Astrocyte (in vitro differentiated cells and primary cell): ENCODE measurements at places on chromosomes 1 and 21. TPM values are rescaled to one million over a fixed set of nuclear protein-coding genes. Genes with fewer than 3 reads are reported as not detected.

- peaks cover 16% of the 10 kb centered on the region for H3K4me1 ChIP-seq
- H3K36me3 ChIP-seq: no peaks in the 10 kb centered on the region
- no peak overlapping the region for H3K27ac ChIP-seq
Observed at GRCh38 chr1:44950434-44950833, 36.0 kb downstream of the EIF2B3 start.

- H3K4me1 ChIP-seq: no peaks in the 10 kb centered on the region
- peak; percentile 47 for DNase-seq
- no peak overlapping the region for H3K27ac ChIP-seq
- H3K27me3 ChIP-seq: no peaks in the 10 kb centered on the region
- H3K36me3 ChIP-seq: no peaks in the 10 kb centered on the region
- no peak overlapping the region for H3K4me3 ChIP-seq
Observed at GRCh38 chr1:198024782-198025181, 107.6 kb downstream of the LHX9 start.

GRCh38 chr1:44617703-44618029 is 56.6 kb downstream of the TMEM53 start:
- H3K27me3 ChIP-seq: no peaks in the 10 kb centered on the region
- H3K36me3 ChIP-seq: no peaks in the 10 kb centered on the region
- no peak overlapping the region for H3K4me3 ChIP-seq
- no peak overlapping the region for H3K27ac ChIP-seq

DNA sequence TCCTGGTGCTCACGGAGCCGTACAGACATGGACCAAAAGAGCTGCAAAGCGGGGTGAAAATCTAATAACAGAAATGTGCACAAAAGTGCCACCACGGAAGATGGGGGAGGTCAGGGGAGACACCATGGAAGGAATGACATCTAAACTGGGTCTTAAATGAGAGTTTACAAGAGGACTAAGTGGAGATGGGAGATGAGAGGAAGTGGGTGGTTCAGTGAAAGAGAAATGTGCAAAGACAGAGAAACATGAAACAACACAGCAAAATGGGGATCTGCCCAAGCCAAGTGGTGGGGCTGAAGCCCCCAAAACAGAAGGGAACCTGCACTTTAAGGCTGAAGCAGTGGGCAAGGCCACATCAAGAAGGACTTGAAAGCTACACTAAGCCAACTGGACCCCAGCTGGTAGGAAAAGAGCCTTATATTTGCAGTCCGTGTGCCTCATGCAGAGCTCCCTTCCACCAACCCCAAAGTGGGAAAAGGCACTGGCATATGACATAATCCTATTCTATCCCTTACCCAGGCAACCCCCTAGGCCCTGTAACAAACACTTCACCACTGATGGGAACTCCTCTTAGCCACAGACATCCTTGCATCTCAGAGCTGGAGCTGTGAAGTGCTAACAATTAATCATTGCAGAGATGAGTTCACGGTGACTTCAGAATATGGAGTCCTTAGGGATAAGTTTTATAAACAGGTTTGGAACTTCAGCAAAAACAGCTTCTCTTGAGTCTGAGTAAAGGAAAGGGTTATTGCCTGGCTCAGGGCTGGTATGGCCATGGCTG is 198.6 kb upstream of the EDN2 start:
- H3K27me3 ChIP-seq: no peaks in the 10 kb centered on the region
- no peaks in the 10 kb centered on the region for H3K36me3 ChIP-seq
- H3K27ac ChIP-seq: no peak overlapping the region

- H3K4me1 ChIP-seq: peaks cover 31% of the 10 kb centered on the region
- H3K36me3 ChIP-seq: no peaks in the 10 kb centered on the region
- H3K27me3 ChIP-seq: no peaks in the 10 kb centered on the region
- peak; percentile 86 for DNase-seq
- no peak overlapping the region for H3K4me3 ChIP-seq
Observed at GRCh38 chr21:27570306-27570868, 603.5 kb upstream of the ADAMTS5 start.

Gene UMODL1
- total RNA-seq: 0.10 TPM in 1 of 2 replicates, not detected in the other

- no peaks in the 10 kb centered on the region for H3K4me1 ChIP-seq
- no peak overlapping the region for H3K4me3 ChIP-seq
- peaks cover 14% of the 10 kb centered on the region for H3K27me3 ChIP-seq
- no peak for DNase-seq
Observed at GRCh38 chr1:231172411-231172810, 10.6 kb downstream of the TRIM67 start.

Gene SH2D5
- 4.0 and 5.9 TPM in 2 replicates for total RNA-seq

Gene SPTA1
- 0.02 and 0.09 TPM in 2 replicates for total RNA-seq

- no peaks in the 10 kb centered on the region for H3K36me3 ChIP-seq
- H3K4me1 ChIP-seq: peaks cover 11% of the 10 kb centered on the region
- no peak overlapping the region for H3K27ac ChIP-seq
- DNase-seq: no peak
- no peak overlapping the region for H3K4me3 ChIP-seq
- no peaks in the 10 kb centered on the region for H3K27me3 ChIP-seq
Observed at GRCh38 chr1:22498463-22498862, 46.8 kb downstream of the ZBTB40 start.

- H3K4me1 ChIP-seq: peaks cover 24% of the 10 kb centered on the region
- H3K27me3 ChIP-seq: no peaks in the 10 kb centered on the region
- H3K27ac ChIP-seq: no peak overlapping the region
- H3K4me3 ChIP-seq: no peak overlapping the region
Observed at GRCh38 chr1:84353695-84354094, 44.6 kb upstream of the DNASE2B start.

DNA sequence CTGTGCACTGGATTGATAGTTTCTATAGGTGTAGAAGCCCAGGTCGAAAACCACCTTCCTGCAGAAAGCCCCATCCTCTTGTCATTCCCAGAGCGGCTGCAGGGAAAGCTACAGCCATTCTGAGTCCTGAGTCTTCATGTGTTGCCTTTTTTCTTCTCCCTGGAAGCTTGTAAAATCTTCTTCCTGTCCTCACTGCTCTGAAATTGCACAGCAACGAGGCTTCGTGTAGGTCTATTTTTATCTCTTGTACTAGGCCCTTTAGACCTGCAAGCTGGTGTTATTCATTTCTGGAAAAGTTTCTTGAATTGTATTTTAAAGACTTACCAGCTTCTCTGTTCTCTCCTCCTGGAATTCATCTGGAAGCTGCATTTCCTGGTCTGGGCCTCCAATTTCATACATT is 44.2 kb upstream of the ETS2 start:
- H3K4me1 ChIP-seq: peaks cover 7% of the 10 kb centered on the region
- DNase-seq: no peak
- H3K27ac ChIP-seq: no peak overlapping the region
- H3K36me3 ChIP-seq: no peaks in the 10 kb centered on the region
- H3K4me3 ChIP-seq: no peak overlapping the region

- no peaks in the 10 kb centered on the region for H3K36me3 ChIP-seq
- no peaks in the 10 kb centered on the region for H3K4me1 ChIP-seq
- H3K27me3 ChIP-seq: peaks cover 3% of the 10 kb centered on the region
- H3K4me3 ChIP-seq: no peak overlapping the region
Observed at GRCh38 chr21:17389311-17389710, 123.5 kb upstream of the CXADR start.

DNA sequence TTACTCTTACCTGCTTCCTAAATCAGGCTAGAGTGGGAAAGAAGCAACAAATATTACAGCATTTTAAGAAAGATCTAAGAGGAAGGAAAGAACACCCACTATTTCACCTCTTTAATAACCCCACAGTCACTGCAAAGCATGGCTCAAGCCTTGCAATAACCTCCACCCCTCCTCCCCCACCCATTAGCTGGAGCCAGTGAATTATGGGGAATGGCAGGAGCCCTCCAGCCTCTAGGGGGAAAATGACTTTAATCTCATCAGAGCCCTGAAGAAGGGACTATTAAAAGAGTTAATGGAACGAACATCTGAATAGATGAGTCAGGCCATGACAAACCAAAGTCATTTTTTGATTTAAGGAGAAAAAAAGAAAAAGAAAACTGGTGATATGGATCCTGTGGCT is 630.7 kb upstream of the PLXNA2 start:
- H3K36me3 ChIP-seq: no peaks in the 10 kb centered on the region
- H3K27me3 ChIP-seq: no peaks in the 10 kb centered on the region
- no peaks in the 10 kb centered on the region for H3K4me1 ChIP-seq
- no peak overlapping the region for H3K4me3 ChIP-seq

DNA sequence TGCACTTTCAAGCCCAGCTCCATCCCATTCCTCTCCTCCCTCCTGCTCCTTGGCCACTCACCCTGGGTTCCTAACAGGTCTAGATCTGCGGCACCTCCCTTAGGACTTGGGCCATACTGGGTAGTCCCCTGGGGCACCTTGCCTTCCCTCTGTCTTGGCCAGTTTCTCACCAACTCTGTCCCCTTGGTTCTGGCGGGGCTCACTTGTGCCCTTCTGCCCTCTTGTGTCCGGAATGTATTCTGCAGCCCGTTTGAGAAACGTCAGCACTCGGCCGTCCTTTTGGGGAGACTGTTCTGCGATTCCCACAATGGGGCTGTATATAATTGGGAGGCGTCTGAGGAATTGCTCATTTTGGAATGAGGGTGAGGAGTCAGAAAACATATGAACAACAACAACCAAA is 162.4 kb downstream of the ZSCAN20 start:
- no peaks in the 10 kb centered on the region for H3K36me3 ChIP-seq
- H3K4me3 ChIP-seq: no peak overlapping the region
- no peak overlapping the region for H3K27ac ChIP-seq
- H3K27me3 ChIP-seq: no peaks in the 10 kb centered on the region

DNA sequence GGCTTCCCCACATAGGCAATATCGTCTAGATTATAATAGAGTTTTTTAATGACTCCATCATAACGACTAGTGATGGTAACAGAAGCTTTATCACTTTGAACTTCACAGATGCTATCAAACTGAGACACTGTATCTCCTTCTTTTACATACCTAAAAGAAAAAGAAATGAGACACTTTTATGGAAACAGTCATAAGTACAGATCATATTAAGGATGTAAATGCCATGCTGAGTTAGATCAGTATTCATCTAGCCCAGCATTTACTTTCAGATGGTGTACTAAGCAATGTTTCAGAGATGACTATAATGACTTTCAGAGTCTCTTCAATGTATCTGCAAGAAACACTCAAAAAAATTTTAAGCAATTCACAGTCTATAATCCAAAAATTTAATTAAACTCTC is 18.9 kb downstream of the DBT start:
- H3K36me3 ChIP-seq: peaks cover 20% of the 10 kb centered on the region
- H3K4me3 ChIP-seq: no peak overlapping the region
- no peaks in the 10 kb centered on the region for H3K27me3 ChIP-seq
- H3K27ac ChIP-seq: no peak overlapping the region

Gene FAM72A
- total RNA-seq: 8.4 and 8.8 TPM in 2 replicates

DNA sequence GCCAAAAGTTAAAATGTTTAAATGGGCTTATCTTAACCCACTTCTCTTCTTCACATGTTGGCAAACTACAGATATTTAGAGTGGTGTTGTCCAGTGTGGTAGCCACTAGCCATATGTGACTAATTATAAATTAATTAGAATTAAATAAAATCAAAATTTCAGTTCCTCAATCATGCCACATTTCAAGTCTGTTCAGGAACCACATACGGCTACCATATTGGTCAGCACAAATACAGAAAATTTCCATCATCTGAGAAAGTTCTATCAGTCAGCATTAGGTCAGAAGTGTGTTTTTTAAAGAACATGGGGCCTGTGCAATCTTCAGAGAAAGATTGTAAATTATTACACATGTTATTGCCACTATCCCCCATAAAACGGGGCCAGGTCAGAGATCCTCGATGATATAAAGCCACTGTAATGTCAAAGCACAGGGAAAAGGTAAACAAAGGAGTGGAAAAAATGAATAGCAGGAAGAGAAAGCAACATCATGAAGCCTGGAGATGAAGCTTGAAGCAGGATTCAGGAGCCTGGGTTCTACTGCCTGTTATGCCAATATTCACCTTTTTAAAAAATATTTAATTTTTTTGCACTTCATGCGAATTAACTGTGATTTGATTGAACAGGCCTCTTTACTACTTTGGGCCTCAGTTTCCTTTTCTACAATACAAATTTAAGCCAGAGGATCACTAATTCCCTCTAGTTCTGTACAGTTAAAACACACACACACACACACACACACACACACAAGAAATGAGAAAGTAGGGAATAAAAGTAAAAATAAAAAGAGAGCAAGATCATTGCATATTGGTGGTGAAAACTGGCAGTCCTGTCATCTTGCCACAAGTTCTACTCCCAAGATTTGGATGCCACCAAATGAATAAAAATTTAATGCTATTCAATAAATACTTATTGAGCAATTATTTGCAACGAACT is 2.3 kb downstream of the RSBN1 start:
- peak overlapping the region; percentile 11 for H3K27ac ChIP-seq
- H3K4me1 ChIP-seq: peaks cover 10% of the 10 kb centered on the region
- H3K27me3 ChIP-seq: no peaks in the 10 kb centered on the region
- H3K36me3 ChIP-seq: no peaks in the 10 kb centered on the region
- peak overlapping the region; percentile 94 for H3K4me3 ChIP-seq

GRCh38 chr1:202862679-202863560 is 26.0 kb downstream of the RABIF start:
- no peak overlapping the region for H3K4me3 ChIP-seq
- DNase-seq: no peak
- no peak overlapping the region for H3K27ac ChIP-seq
- no peaks in the 10 kb centered on the region for H3K36me3 ChIP-seq

GRCh38 chr21:40013001-40013735 is 145.9 kb downstream of the PCP4 start:
- H3K36me3 ChIP-seq: no peaks in the 10 kb centered on the region
- DNase-seq: no peak
- no peak overlapping the region for H3K27ac ChIP-seq
- H3K27me3 ChIP-seq: no peaks in the 10 kb centered on the region
- H3K4me3 ChIP-seq: no peak overlapping the region
- no peaks in the 10 kb centered on the region for H3K4me1 ChIP-seq
